EH (cell line): ENCODE measurements at places on chromosomes 2 and 18.
A peak's percentile ranks its signal among the peaks of the same experiment; 100 is the strongest.

DNA sequence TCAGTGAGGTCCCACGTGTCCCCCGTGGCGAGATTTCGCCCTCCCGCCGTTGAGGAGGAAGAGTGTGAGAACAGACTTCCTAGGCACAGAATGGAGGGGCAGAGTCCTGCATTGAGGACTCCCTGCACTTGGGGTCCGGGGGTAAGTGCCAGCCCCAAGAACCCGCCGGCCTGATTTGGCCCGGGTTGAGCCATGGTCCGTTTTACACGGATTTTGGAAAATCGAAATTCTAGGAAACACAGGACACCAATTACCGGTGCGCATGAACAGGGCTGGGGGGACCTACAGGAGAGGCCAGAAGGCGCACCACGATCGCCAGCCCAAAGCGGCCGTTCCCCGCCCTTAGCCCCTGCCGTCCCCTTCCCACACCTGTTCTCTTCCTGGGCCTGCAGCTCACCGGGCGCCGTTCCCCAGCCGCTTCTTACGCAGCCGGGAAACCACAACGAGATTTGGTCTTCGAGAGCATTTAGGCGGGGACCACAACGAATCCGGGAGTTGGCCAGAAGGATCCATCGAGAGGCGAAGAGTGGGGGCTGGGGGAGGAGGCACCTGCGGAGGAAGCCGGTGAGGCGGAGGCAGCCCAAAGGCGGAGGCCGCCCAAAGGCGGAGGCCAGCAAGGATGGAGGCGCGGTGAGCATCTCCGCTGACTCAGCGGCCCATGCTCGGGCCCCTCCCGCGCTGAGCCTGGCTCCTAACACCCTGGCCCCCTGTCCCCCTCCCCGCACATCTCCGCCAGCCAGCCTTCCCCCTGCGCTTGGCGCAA, 464 bp upstream of the TLX2 start:
- no peak for DNase-seq

DNA sequence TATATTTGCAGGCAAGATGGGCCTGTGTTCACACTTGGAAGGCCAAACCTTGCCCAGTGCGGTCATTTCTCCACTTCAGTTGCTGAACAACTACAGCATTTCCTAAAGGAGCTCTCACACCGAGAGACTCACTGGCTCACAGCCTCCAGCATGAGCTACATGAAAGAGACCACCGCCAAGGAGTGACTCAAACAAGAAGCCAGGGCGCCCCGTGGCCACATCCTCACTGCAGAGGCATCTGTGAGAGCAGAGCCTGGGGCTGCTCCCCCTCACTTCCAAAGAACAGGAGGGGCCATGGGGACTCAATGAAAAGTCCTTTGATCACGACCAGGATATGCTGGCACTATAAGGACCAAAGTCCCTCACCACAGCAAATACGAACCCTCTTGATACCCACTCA, 50.0 kb downstream of the TMEM163 start:
- no peak for DNase-seq

DNA sequence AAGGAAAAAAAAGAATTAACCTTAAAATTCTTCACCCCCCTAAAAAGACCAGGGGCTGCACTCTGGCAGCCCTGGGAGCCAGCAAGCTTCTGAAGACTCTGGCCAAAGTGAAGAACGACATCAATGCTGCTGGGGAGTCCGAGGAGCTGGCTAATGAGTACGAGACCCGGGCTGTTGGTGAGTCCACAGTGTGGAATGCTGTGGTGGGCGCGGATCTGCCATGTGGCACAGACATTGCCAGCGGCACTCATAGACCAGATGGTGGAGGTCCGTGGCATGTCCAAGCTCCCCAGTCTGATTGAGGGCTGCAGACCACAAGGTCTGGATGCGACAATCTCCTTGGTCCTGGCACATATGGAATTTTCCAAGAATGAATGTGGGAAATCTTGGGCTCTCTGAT, 47.4 kb downstream of the TRPM8 start:
- DNase-seq: peak; percentile 79

DNA sequence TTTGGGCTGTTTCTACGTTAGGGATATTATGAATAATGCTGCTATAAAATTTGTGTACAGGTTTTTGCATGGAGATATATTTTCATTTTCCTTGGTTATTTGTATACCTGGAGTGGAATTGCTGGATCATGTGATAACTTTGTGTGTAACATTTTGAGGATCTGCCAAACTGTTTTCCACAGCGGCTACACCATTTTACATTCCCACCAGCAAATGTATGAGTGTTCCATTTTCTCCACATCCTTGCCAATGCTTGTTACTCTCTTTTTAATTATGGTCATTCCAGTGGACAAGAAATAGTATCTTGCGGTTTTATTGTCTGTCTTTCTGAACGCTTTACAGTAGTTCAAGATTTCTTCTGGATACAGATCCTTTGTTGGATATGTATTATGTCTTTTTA, 13.6 kb downstream of the GORASP2 start:
- peak; percentile 54 for DNase-seq

DNA sequence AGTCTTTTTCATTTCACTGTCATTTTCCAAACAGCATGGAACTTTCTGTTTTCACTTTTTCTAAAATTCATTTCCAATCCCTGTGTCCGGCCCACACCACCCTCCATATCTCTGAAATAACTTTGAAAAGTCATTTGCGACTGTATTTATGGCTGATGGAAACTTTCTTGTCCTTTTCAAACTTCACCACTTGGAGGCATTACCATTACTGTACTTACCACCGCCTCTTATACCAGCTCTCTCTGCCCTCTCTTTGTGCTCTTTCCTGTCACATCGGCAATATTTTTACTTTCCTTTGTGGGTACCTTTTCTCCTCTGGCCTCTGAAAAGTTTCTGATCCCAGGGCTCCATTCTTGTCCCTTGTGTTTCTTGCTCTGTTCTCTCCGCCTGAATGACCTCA, 39.5 kb upstream of the IL1RL1 start:
- no peak for DNase-seq

DNA sequence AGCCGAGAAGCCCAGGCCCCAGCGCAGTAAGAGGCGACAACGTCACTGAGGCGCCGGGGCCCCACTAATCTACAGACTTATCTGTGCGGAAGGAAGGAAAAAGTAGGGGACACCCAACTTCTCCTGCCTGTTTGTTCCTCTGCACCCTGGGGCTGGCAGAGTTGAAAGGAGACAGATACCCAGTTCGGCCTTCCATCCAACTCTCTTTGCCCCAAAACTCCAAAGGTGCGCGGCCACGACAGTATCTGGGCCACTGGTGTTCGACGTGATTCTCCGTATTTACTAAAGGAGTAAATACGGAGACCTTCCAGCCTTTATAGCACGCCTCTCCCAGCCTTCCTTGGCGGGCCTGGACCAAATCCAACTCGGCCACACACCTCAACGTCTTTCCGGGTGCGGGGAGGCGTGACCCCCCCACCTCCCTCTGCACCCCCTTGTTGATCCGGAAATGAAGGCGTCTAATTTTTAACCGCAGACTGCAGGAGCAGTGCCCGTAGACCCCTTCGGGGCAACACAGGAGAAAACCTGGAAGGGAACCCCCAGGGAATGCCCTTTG, 1.6 kb downstream of the SMAD7 start:
- DNase-seq: peak; percentile 42

DNA sequence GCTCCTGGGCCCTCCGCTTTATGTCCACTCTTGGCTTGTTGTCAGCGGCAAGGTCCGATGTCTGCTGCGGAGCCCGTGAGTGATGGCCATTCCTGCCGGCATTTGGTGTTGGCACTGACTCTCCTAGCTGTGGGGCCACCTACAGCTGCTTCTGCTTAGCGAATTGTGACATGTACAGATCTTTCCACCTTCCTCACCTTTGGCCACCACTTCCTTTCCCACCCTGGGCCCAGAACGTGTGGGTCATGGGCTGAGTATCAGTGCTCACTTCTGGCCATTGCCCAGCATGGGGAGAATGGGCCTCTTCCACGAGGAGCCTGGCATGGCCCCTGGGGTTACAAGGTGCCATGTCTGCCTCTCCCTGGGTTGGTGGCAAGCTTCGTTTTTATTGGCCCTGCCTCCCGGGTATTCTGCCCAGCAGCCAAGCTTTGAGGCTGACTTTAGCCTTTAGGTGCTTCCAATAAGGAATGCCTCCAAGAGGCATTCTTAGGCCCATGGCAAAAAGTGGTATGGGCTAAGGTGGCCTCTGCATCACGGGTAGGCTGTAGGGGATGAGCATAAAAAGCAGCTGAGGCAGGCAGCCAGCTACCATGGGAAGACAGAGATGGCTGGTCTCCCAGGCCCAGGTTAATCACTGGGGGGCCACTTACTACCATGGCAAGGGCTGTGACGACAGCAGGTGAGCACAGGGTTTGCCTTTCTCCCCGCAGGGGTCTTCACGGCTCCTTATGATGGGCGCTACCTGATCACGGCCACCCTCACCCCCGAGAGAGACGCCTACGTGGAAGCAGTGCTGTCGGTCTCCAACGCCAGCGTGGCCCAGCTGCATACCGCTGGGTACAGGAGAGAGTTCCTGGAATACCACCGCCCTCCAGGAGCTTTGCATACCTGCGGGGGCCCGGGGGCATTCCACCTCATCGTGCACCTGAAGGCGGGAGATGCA, 65.8 kb downstream of the EMILIN2 start:
- DNase-seq: no peak

- DNase-seq: peak; percentile 58
Observed at GRCh38 chr2:205858881-205859441, 176.7 kb downstream of the NRP2 start.

DNA sequence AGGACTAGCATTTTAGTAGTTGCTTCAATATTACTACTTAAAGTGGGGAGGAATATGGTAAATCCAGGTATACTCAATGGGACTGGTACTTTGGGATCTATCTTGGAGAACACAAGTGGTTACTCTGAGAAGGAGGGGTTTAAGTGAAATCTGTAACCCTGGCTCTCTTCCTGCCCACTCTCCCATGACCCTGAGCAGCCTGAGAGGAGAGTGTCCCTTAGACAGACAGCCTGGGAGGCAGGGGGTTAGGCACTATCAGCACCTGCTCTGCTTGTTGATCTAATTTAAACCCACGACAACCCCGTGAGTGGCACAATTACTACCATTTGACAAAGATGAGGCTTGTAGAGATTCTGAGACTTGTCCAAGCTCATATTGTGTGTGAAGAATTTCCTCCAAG, 395.5 kb downstream of the ALK start:
- DNase-seq: no peak

- no peak for DNase-seq
Observed at GRCh38 chr2:189542145-189542882, 38.3 kb downstream of the SLC40A1 start.

- DNase-seq: no peak
Observed at GRCh38 chr18:76579301-76579695, 84.3 kb upstream of the ZNF516 start.

DNA sequence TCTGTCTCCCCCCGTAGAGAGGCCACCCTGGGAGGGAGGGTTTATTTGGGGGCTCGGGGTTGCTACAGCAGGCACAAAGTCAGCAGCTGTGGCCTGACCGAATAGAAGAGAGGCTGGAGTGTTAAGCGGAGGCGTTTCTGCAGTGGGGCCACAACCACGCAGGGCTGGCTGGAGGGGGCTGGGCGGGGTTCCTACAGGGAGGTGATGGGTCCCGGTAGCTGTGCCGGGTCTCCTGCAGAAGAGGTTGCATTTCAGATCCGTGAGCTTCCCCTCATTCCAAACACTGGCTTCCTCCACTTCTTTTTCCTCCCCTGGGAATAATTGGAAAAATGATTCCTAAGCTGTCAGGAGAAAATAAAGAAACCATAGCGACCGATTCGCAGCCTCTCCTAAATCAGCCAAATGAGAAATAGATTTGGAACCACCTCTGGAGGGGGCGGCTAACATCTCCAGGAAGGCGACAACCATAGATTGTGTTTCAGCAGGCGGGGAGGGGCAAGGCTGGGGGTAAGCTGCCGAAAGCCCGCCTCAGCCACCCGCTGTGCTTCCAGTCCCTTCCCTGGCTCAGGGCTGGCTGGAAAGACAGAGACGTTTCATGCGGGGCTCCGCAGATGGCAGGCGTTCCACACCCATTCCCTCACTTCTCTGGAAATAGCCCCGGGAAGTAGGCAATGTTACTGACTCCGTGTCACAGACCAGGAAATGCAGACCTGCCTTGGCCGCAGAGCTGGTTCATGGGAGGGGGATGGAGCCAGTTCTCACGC, 85.6 kb upstream of the TAF1B start:
- peak; percentile 74 for DNase-seq

- DNase-seq: no peak
Observed at GRCh38 chr2:60526623-60527022, 26.8 kb downstream of the BCL11A start.

DNA sequence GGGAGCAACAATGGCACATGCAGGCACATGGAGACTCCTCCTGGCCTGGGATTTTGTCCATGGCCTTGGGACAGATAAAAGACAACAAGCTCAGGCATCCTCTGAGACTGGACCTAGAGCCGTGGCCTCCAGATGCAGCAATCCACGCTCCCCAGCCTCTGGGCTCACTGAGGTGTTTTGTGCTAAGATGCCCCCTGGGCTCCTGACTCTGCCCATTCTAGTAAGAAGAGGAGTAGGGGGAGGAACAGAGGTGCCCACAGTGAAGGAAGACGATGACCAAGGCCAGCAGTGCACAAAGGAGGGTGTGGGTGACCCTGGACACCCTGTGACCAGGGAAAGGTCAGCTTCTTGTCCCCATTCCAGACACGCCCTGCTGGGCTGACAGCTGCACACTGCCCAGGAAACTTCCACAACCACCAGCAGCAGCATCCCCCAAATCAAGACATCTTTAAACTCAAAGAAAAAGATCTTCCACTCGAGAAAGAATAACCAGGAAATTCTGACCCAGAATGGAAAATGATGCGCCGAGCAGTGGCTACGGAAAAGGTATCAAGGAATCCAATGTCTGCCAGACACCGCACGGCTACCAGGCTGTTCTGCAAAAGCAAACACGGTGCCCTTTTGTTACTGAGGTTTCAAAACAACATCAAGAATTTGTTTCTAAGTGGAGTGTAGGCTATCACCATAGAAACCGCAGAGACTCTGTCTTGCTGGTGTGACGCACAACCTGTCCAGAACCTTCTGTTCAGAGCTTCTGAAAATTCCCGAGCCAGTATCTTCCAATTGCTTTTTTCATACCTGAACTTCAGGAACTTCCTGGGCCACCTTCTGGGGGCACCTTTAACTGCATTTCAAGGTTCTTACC, 65.5 kb downstream of the ZNF516 start:
- no peak for DNase-seq

DNA sequence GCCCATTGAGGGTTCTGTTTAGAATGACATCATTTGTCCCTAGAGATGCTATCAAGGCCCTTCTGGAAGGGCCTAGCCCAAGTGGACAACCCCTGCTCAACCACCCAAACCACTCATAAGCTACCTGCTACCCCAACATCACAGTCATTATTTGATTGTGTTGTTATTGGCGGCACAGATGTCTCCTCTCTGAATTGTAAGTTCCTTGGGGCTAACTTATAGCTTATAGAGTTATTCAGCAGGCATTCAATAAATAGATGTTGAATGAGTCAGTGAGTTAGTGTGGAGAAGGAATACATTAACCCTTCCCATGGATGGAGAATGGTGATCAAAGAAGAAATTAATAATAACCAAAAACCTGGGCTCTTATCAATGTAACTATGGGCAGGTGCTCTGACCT, 80.0 kb downstream of the ACAA2 start:
- peak; percentile 44 for DNase-seq

- DNase-seq: no peak
Observed at GRCh38 chr18:43751835-43752234, 474.5 kb upstream of the SYT4 start.

GRCh38 chr2:69933839-69934613, 19.1 kb downstream of the MXD1 start:
- DNase-seq: peak; percentile 89
